ENCODE measurements at places on chromosomes 16 and 17. TPM values are rescaled to one million over a fixed set of nuclear protein-coding genes. Genes with fewer than 3 reads are reported as not detected.

The MEIOC gene
- total RNA-seq, result not detected

The RPS6KB1 gene
- 16.4 TPM for total RNA-seq

The PRR29 gene
- total RNA-seq, result 0.18 TPM

The MT3 gene
- total RNA-seq, result not detected

The SLC35G6 gene
- not detected for total RNA-seq

The UTS2R gene
- total RNA-seq, result not detected

The ZNF19 gene
- total RNA-seq, result 3.8 TPM

The CMTM2 gene
- not detected for total RNA-seq

The HAP1 gene
- not detected for total RNA-seq

The EME1 gene
- total RNA-seq, result 0.13 TPM

The NPIPA3 gene
- 0.88 TPM for total RNA-seq

The PRSS27 gene
- total RNA-seq, result 0.45 TPM

The KRT9 gene
- not detected for total RNA-seq

The SOX8 gene
- not detected for total RNA-seq

The SNRNP25 gene
- 16.0 TPM for total RNA-seq
